ENCODE measurements at places on chromosomes 1 and 21.

GRCh38 chr1:244089561-244089960, 38.5 kb downstream of the ZBTB18 start:
- no peak for DNase-seq

DNA sequence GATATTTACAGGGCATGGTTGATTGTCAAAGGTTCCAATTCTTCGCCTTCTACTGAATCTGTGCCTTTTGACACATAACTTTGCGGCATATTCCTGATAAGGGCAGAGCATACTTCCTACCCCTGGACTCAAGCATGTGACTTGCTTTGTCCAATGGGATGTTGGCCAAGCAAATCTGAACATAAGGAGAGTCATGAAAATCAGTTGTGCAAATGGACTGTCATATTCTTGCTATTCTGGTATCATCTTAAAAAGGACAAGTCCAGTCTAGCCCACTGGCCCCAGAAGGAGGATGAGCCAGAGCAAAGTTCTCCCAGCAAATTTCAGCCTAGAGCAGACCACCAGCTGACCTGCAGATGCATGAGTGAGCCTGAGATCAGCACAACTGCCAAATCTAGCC, 41.0 kb upstream of the MUTYH start:
- DNase-seq, result no peak

GRCh38 chr1:118659646-118660045, 328.5 kb downstream of the TBX15 start:
- DNase-seq, result no peak

- DNase-seq, result no peak
Measured at GRCh38 chr1:169201084-169201619, 94.7 kb downstream of the ATP1B1 start.

DNA sequence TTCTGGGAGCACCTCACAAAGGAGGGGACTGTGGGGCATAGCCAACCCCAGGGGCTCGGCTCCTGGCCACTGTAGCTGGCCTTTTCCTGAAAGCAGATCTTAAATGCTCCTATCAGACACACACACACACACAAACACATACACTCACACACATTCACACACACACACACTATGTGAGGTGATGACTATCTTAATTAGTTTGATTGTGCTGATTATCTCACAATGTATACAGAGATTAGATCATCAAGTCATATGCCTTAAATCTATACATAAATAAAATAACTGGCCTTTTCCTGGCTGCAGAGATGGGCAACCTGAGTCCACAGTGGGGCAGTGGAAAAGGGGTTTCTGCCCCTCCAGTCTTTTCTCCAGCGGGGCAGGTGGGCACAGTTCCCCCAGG, 27.1 kb downstream of the LGR6 start:
- no peak for DNase-seq

DNA sequence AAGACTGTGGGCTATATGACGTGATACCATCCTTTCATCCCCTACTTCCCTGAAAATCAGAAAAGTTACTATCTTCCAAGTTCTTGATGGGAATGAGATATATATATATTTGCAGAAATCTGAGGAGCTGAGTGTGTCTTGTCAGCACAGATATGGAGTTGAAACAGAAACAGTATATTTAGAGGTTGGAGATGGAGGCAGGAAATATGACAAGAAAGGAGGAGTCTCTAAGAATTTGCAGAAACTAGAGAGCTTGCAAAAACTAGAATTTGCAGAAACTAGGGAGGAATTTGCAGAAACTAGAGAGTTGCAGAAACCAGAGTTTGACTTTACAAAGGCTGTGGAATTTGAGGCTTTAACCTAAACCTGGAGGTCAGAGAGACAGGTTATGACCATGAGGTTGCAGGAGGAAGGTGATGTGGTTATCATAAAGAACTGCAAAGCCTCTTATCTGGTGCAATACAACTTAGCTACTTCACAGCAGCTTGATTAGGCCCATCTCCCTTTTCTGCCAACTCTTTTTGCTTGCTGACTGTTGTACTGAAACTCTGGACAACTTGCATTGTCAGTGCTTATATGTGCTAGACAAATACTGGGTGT, 22.3 kb downstream of the XCL2 start:
- no peak for DNase-seq

DNA sequence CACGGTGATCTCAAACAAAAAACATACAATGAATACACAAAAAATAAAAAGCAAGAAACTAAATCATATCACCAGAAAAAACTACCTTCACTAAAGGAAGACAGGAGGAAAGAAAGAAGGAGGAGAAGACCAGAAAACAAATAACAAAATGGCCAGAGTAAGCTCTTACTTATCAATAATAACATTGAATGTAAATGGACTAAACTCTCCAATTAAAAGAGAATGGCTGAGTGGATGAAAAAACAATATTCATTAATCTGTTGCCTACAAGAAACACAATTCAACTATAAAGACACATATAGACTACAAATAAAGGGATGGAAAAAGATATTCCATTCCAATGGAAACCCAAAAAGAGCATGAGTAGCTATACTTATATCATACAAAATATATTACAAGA, 27.2 kb downstream of the LRIF1 start:
- no peak for DNase-seq

GRCh38 chr1:45880930-45881329, 77.5 kb downstream of the MAST2 start:
- DNase-seq, result no peak

DNA sequence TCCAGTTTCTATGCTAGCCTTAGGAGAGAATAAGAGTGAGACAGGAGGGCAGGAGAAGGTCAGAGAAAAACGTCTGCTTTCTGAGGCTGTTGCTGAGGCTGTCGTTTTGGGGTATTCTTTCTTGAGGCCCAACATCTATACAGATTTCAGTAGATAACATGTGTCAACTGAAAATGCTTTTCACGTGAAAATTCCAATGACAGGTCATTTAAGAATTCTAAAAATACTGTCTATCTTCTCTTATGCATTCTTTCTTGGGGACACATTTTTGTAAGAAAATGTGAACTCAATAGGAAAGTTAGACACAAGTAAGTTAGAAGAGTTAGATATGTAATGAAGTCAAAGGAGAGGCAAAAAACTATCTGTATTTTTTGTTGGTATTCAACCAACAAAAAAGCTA, 150.8 kb downstream of the TGFB2 start:
- DNase-seq, result no peak

DNA sequence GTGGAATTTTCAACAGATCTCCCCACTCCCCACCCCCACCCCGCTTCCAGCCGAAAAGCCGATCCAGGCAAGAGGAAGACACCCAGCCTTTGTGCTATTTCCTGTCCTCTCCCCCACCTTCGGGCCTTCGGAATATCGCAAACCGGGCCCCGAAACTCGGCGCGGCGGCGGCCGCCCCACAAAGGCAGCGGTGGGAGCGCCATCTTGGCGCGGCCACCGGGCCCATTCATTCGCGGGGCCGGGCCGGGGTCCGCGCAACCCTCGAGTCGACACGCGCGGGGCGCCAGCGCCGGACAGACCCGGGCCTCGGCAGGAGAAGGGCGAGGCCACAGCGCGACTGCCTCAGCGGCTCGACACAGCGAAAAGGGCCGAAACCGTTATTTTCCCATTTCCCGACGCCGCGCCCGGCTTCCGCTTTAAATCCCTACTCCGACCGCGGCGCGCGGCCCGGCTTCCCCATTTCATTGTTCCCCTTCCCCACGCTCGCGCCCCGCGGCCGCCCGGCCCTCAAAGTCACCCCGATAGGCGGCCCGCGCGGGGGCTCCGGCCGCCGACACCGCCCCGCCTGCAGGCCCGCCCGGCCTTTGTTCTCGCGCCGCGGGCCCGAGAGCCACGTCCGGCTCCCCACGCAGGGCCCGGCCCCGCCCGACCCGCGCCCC, 911 bp downstream of the GNB1 start:
- DNase-seq, result no peak

GRCh38 chr1:38241594-38242334, 195.2 kb upstream of the POU3F1 start:
- DNase-seq, result no peak

DNA sequence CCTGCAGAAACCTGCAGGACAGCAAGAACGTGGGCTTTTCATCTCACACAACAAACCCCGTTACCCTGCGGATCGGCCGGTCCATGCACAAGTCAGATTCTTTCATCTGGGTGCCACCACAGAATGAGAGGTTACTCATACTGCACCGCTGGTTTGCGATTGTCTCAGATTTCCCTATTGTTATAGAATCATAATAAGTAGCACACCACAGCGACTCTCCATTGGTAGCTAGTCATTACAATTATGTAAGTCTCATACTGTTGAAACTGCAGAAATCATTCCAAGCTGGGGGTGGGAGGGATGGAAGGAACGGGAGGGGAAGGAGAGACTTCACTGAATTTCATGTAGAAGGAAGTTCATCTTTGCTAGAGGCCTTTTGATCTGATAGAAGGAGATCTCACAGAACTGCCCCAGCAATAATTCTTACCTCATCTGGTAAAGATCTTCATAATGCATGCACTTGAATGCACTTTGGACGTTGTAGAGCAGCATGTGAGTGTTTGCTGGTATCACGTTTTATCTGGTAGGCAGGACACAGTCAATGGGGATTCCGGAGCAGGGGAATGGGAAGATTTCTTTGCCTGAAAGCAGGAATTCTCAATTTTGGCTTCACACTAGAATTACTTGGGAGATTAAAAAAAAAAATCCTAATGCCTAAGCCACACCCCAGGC, 221.1 kb downstream of the KIF26B start:
- DNase-seq, result no peak

DNA sequence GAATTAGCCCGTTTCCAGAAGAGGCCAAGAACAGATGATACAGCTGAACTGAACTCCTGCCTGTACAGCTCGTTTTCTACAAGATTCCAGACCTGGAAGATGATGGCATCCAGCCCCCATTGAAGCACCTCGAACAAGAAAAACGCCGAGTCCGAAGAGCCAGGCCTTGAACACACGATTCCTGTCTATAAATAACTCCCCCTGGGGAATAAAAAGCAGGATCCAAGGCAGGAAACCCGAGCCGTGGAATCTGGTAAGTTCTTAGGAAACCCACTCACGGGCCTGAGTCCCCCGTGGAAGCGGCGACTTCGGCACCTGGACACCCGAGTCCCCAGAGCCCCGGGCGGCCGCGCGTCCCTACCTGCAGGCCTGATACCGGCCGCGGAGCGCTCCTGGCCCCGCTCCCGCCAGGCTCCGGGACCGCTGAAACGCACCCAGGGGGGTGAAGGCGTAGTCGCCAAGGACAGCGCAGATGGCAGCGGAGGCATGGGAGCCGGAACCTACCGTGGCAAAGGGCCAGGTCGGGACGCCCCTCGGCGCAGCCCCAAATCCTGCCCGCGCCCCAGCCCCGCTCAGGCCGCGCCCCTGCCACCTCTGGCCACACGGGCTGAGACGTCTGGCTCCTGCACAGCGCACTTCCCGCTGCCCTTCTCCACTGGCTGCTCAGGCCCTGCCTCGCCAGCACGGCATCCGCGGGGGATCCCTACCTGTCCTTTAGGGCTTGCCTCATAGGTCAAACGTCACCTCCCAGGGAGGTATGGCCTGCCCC, 14.0 kb upstream of the HLCS start:
- DNase-seq, result no peak

DNA sequence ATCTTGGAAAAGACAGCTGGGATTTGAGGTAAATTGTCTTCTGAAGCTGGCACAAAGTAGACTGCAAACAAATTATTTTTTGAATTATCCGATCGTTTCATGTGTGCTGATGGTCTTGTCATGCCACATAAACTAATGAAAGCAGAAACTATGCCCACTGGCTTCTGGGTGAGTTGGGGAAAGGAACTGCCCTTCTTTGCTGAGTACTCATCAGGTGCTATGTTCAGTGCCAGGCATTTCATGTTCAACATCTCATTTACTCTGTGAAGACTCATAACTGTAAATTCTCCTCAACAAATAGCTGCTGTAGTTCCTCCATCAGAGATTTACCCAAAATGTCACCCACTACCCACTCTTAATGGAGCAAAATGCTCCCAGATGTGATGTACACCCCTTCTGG, 1.2 kb downstream of the TRIT1 start:
- DNase-seq, result no peak

GRCh38 chr1:200337831-200338230, 72.0 kb downstream of the ZNF281 start:
- DNase-seq, result no peak

GRCh38 chr1:89286549-89287180, 14.0 kb upstream of the GBP5 start:
- no peak for DNase-seq

DNA sequence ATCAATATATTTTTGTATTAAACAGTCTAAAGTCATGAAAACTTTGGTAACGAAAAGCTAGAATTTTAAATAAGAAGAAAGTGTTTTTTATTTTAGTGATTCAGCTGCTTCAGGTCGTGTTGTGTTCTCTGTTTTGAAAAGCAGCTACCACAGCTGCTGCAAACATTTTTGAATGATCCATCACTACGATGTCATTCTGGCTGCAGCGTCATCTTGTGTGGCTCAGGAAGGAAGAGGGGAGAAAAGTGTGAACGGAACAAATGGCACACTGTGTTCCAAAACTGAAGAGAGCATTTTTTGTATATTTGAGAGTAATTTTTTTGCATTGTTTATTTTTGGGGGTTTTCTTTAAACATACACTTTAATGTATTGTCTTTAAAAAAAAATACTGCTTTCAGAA, 323.0 kb upstream of the ADGRL2 start:
- no peak for DNase-seq

DNA sequence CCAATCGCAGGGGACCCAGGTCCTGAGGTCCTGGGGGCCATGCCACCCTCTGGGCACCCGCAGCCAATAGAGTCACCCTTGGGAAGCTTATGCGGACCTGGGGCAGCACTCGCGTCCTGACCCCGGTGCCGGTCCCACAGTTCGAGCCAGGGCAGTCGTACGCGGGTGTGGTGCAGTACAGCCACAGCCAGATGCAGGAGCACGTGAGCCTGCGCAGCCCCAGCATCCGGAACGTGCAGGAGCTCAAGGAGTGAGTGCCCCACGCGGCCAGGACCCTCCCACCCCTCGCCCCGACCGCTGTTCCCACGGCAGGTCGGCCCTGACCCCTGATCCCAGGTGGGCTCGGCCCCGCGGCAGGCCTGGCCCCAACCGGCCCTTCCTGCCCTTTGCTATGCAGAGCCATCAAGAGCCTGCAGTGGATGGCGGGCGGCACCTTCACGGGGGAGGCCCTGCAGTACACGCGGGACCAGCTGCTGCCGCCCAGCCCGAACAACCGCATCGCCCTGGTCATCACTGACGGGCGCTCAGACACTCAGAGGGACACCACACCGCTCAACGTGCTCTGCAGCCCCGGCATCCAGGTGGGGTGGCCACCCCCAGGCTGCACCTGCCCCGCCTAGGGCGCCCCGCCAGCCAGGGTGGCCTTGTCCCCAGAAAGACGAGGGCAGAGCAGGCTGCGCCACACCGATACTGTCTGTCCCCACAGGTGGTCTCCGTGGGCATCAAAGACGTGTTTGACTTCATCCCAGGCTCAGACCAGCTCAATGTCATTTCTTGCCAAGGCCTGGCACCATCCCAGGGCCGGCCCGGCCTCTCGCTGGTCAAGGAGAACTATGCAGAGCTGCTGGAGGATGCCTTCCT, 20.5 kb downstream of the COL6A1 start:
- no peak for DNase-seq

- DNase-seq, result no peak
Measured at GRCh38 chr1:197440715-197441114, 172.7 kb downstream of the CRB1 start.

GRCh38 chr1:155889566-155889965, 21.6 kb downstream of the RIT1 start:
- no peak for DNase-seq

GRCh38 chr1:212479188-212479587, 46.5 kb downstream of the NENF start:
- no peak for DNase-seq

Measured in type B pancreatic cell (in vitro differentiated cells).